Stimulated activated CD4-positive, alpha-beta T cell treated with anti-CD3 and anti-CD28 coated beads, Interleukin-15, amount 100 ng/mL, for 48 hours (primary cell): ENCODE measurements at places on chromosomes 1 and 21.

- DNase-seq = no peak
Observed at GRCh38 chr1:115545791-115546733, 95.7 kb upstream of the VANGL1 start.

- no peak for DNase-seq
Observed at GRCh38 chr21:32674038-32674437, 53.8 kb downstream of the SYNJ1 start.

GRCh38 chr1:236160540-236161127 is 18.3 kb downstream of the GPR137B start:
- DNase-seq = no peak

DNA sequence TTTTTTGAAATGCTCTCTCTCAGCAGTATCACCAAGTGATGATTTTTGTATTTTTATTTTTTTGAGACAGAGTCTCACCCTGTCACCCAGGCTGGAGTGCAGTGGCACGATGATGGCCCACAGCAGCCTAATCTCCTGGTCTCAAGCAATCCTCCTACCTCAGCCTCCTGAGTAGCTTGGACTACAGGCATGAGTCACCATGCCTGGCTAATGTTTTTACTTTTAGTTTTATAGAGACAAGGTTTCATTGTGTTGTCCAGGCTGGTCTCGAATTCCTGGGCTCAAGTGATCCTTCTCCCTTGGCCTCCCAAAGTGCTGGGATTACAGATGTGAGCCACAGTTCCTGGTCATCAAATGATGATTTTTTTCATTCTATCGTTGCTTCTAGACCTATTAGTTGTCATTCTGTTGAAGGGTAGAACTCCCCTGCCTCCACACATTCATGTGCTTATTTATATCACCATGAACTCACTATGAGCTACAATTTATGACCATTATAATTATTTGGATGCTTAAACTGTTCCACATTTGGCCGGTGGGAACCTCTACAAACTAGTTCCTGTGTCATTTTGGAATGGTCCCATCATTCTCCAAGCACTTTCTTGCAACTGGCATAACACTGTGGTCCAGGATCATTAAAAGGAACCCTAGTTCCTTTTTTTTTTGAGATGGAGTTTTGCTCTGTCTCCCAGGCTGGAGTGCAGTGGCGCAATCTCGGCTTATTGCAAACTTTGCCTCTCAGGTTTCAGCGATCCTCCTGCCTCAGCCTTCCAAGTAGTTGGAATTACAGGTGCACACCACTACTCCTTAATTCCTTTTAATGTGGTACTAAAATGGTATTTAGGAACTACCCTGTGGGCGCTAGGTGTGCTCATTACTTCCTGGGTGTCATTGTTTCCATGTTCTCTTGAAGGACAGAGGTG is 20.2 kb upstream of the TOR3A start:
- no peak for DNase-seq

DNA sequence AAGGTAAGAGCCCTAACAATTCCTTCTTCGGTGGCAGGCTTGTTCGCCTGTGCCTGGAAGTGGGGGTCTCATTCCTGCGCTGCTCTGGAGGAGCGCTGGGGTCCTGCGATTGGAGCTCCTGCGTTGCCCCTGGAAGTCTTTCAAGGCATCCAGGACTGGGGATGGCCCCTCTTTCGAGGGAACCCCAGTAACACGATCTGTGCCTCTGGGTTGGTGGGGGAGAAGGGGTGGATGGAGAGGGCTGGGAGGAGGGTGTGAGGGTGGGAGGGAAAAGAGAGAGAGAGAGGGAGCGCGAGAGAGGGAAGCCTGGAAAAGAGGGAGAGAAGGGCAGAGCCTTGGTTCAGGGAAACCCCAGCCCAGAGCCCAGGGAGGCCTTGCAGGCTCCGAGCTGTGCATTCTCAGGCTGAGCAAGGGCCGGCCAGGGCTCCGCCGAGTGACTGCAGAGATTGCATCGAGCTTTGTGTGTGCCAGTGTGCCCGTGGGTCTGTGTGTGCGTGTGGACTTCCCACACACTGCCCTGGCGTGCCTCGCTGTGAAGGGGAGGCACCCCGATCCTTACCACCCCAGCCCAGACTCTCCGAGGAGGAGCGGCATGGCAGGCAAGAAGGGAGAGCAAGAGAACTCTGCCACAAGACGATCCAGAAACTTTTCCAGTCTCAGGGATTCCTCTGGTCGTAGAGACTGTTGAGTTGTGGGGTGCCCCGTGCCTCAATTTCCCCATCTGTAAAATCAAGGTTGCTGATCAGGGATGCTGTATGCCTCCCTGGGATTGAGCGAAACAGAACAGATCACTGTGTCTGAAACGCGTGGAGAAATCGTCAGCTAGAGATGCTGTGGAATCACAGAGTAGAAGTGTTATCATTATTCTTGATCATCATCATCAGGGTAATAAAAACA is 619 bp downstream of the BCL9 start:
- no peak for DNase-seq

GRCh38 chr1:47995306-47996050 is 1.7 kb downstream of the TRABD2B start:
- no peak for DNase-seq

- no peak for DNase-seq
Observed at GRCh38 chr1:55707846-55708245, 492.7 kb upstream of the USP24 start.
